ENCODE measurements at places on chromosomes 2 and 18.

- no peak for DNase-seq
Measured at GRCh38 chr2:101208830-101209229, 43.9 kb upstream of the CNOT11 start.

DNA sequence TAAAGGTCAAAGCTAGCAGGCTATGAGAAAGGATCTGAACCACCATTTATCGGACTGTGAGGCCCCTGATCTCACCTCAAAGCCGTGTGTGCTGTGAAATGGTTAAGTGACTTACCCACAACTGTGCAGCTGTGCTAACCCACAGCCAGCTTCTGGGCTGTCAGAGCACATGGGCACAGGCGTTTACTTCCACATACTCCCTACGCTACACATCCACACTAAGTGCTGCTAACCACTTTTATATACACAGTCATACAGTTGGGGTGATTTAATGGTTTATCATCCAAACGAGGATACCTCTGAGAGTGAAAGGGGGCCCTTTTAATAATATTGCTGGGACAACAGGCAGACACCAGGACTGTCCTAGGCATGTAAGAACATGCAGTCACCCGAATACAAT is 37.3 kb downstream of the CYRIA start:
- DNase-seq = no peak

DNA sequence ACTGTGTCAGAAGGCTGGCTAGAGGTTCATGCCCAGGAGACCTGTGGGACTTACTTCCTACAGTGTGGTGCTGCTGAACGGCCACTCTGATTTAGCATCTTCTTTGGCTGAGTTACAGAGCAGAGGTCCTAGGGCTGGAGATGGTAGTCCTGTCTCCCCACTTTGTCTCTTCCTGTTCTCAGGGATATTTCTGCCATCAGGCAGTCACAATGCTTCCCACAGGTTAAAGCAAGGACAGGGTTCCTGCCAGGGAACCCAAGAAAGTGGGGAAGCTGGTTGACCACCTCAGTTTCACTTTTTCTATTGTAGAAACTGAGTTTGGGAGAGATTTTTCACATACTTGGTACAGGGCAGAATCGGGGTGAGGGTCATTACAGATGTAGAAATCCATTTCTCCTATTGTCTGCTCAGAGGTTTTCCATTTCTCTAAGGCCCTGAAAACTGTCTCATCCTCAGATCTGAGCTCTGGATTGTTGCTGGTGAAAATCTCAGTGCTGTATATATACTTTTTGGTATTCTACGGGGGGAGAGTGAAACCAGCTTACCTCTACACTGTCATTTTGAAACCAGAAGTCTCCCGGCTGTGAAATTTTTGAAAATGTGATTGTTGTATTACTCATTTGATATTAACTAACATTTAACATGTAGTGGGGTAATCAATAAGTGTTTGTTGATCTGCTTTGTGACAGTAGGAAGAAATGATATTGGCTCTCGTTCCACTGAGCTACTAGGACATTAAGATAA is 37.0 kb upstream of the MEP1B start:
- DNase-seq = no peak

- no peak for DNase-seq
Measured at GRCh38 chr2:62293151-62293489, 97.2 kb downstream of the B3GNT2 start.

DNA sequence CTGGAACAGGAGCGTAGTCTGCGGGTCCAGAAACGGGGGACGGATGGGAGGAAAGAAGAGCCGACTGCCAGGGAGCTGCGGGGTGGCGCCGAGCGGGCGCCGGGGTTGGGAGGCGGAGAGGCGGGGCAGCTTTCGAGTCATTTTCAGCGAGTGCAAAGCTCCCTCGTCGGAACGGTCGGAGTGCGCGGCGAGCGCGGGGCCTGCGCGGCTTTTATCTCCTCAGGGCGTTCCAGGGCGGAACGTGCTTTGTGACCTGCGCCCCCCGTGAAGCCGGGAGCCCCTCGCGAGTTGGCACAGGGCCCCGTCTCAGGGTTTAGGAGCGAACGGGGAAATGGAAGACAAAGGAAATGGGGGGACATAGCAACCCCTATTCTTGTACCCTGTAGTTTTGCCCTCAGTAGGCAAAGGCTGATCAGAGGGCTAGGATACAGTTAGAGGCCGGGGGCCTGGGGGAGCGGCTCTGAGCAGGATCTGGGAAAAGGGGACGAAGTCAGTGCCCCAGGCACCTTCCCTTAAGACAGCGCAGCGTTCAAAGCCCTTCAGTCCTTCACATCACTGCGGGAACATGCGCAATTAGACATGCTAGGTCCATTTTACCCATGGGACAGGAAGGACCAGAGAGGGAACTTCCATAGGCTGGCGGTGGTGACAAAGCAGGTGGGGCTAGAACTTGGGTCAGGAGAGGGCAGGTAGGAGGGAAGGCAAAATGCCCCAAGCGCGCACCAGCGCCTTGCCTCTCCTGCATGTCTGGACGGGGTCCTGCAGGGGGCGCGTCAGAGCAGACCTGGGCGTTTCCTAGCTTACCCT is 60.1 kb upstream of the IL1RL1 start:
- peak; percentile 42 for DNase-seq

- no peak for DNase-seq
Measured at GRCh38 chr2:196703695-196704094, 64.2 kb downstream of the CCDC150 start.

- DNase-seq = no peak
Measured at GRCh38 chr2:204364860-204365535, 180.3 kb upstream of the PARD3B start.

DNA sequence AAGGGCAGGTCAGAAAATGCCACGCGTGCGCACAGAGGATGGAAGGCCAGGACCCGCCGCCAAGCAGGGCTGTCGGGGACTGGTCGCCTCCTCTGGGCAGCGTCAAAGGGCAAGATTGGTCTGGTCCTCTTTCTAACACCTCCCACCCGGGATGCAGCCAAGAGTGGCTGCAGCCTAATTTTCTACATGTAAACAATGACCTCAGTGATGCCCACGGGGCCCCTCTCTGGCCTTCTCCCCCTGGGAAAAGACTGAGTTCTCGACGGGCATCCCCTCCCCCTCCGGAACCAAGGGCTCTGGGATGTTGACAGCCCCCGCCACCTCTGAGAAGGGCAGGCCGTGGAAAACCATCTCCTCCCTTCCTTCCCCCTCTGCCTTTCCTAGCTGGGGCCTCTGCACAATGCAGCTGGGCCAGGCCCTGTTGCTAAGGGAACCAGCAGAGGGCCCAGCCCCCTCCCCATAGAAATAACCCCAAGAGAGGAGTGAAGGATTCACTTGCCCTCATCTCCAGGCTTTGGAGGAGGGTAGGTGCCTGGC is 80.0 kb upstream of the ZNF532 start:
- DNase-seq = no peak

DNA sequence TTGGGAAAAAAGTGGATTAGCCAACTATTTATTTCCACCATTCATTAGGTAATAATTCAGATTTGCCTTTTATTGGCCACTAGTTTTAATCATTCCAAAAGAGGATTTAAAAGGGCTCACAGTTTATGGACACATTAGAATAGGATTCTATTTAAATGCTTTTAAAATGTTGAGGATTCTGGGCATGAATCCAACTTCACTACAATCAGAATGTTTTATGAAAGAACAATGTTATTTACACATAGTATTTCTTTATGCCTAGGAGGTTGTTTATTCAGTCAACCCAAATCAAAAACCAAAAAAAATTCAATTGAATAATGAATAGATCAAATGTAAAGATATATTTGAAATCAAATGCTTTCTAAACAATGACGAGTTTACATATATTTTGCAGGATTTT is 232.2 kb downstream of the GULP1 start:
- no peak for DNase-seq

DNA sequence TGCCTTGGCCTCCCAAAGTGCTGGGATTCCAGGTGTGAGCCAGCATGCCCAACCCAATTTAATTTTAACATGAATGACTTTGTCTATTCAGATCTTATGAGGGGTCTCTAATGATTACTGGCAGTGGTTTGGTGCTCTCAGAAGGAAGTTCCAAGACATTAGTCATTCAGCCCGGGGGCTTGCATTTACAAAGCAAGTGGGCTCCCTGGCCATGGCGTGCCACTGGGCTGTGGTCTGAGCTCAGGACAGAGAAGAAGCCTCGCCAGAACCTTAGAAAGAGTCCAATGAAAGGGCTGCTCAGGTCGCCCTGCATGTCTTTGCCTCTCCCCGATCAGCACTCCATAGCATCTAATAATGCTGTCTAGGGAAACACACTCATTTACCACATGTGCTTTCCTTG is 182.6 kb upstream of the CHAC2 start:
- DNase-seq = no peak

GRCh38 chr2:158144914-158145625 is 43.4 kb downstream of the UPP2 start:
- no peak for DNase-seq

GRCh38 chr2:61055557-61055956 is 10.1 kb upstream of the SANBR start:
- no peak for DNase-seq

DNA sequence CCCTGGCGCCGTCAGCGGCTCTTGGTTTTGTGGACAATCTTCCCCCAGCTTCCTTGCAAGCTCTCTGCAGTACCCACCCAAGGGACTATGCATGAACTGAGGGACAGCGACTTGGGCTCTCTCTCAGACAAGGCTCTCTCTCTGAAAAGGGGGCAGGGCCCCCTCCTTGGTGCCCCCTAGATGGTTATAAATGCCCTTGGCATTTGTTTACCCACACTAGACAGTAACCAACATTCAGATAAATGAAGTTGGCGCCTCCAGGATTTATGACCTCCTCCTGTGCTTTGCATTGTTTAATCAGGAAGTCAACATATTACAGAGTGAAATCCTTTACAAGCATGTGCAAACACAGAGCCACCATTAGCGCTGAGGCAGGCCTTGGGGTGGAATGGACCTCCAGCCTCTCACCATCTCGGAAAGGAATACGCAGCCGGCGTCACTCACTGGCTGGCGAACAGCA is 547.4 kb upstream of the ID2 start:
- DNase-seq = no peak

GRCh38 chr2:139122711-139123158 is 342.5 kb upstream of the NXPH2 start:
- DNase-seq = no peak

- no peak for DNase-seq
Measured at GRCh38 chr2:202104286-202104870, 31.3 kb downstream of the KIAA2012 start.

DNA sequence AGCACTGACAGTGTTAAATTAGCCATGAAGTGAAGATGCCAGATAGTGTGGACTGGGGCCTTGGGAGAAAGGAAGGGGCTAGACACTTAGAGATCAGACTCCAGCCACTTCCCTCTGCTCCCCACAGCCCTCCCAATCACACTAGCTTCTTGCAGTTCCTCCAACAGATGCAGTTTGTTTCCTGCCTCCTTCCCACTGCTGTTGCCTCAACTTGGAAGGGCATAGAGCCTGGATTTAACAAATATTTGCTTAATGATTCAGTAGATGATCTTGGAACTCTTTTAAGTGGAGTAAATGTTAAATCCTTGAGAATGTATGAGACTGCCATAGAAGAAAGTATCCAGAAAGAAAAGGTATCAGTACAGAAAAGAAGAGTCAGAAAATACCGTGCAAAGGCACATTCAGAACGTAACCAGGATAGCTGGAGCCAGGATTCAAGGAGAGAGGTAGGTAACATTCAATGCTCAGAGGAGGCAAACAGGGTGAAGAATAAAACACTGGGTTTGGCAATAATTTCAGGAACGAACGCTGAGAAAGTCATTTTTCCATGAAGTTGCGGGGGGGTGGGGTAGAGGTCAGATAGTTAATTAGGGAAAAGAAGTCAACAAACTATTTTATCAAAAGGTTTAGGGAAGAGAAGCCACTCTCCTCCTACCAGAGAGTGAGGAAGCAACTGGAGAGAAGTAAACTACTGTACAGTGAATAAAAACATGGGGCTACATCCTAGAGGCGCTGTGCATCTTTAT is 1.3 kb upstream of the BZW1 start:
- DNase-seq = no peak

DNA sequence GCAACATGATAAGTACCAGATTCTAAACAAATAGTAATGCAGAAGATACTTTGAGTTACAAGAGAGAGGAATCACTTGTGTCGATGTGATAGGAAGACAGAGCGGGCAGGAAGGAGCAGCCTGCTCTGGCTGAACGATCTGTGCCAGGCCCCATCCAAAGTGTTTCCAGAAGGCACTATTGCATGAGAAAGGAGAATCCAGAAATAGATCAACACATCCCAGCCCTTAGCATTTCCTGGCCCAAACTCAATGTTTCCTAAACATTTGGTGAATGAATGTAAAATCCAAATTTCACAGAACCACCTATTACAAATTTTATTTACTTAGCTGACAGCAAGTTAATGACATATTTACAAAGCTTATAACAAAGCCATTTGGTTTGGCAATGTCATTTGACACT is 257.2 kb downstream of the TXNL1 start:
- DNase-seq = no peak

DNA sequence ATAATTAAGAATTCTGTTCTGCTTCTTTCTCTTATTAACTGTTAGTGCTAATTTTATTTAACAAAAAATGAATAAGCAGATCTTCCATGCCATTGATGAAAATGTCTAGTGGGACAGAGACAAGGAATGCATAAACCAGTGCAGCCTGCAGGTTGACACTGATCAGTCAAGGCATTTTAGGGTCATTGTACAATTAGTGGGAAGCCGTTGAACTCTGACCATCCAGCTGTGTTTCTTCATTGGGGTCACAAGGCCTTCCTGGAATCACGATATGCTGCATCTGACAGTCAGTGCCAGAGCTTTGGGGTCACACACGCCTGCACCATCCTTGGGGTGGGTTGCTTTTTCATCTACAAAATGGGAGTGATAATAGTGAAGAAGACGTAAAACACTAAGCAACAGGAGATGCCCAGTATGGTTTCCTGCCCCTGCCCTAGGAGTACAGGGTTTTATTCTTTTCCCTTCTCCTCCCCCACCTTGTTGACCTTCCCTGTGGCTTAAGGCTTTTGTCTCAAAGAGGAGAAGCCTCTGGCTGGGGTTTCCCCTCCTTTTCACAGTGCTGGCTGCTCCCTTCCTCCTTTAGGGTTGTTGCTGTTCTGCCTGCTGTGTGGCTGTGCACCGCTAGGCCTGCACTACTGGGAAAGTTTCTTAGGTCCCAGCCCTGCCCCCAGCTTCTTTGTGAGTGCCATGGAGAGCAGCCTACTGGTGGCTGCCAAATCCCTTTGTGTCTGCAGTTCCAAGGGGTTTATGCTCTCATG is 245.6 kb downstream of the TPGS2 start:
- no peak for DNase-seq

DNA sequence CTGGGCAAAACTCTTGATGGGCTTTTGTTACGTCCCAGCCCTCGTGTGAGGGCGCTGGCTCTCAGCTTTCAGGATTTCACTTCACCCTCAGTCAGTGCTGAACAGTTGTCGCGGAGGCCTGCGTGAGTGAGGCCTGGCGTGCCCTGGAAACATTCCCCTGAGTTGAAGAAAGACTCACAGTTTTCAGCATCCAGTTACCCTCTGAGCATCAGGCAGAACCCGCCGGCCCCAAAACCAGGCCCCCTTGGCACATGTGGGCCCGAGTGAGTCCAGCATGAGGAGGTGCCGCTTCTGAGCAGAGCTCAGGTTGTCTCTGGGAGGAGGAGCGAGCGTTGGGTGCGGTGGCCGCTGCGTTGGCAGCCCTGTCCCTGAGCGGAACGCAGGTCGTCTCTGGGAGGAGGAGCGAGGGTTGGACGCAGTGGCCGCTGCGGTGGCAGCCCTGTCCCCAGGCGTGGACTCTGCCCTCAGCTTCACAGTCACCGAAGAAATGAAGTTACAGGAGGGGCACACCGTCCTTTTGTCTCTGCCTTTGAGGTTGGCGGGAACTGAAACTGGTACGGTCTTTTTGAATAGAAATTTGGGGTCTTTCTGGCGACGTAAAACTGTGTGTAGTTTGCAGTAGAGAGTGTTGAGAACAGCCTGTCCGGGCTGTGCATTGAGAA is at the start of gene NEU4:
TSS of gene NEU4 (plus strand) at position 473 of the 662 bp plus-strand sequence. CDS start 5,292 bp downstream, outside the sequence.
- DNase-seq = no peak

- no peak for DNase-seq
Measured at GRCh38 chr2:118853129-118853640, 5.7 kb upstream of the EN1 start.
